HFFc6 (cell line): ENCODE measurements at places on chromosomes 5 and 9. TPM values are rescaled to one million over a fixed set of nuclear protein-coding genes. Genes with fewer than 3 reads are reported as not detected.

DNA sequence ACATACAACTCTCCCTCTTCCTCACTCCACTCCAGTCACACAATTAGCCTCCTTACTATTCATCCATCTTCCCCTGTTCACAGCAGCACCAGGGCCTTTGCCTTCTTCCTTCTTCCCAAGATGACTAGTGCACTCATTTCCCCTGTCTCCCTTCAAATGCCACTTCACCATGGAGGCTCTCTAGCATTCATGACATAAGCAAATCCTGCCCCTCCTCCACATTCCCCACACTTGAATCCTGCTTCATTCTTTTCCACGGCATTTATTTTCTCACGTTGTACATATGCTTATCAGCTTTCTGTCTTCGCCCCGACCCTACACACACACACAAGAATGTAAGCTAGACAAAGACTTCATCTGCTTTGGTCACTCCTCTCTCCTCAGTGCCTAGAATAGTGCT is 133.3 kb downstream of the CDK5RAP2 start:
- peaks cover 27% of the 10 kb centered on the region for H3K36me3 ChIP-seq
- H3K27me3 ChIP-seq: peaks cover 4% of the 10 kb centered on the region; the same call in 1 of the 2 replicates
- H3K27ac ChIP-seq: no peak overlapping the region
- H3K4me3 ChIP-seq: no peak overlapping the region
- H3K4me1 ChIP-seq: peaks cover 46% of the 10 kb centered on the region
- no peak for DNase-seq

Gene PLPPR1
- total RNA-seq: not detected in 3 replicates

Gene PHF24
- not detected in 3 replicates for total RNA-seq

DNA sequence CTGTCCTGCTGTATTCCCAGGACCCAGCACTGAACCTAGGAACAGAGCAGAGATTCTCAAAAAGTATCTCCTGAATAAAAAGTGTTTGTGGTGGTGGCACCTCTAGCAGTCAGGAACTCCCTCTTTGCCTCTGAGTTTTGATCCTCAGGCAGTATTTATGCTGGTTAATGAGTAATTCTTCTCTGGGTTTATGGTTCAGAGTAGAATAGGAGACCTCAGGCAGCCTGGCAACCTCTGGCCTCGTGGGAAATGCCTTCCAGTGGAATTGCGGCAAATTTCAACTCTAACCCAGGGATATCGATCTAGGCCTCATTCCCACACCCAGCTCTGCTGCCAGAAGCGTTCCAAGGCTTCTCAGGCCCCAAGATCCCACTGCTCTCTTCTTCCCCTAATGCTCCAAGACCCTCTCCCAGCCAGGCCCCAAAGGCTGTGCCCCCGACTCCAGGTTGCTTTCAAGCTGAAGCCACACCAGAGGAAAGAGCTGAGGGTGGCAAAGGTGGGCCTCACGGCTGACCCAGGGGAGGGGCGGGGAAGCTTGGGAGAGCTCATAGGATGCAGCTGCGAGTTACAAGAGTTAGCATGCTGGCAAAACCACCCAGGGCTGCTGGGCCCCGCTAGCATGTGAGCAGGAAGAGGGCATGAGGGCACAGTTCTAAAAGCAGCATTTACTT is 10.9 kb upstream of the HDHD3 start:
- H3K4me1 ChIP-seq: no peaks in the 10 kb centered on the region
- DNase-seq: no peak
- no peak overlapping the region for H3K4me3 ChIP-seq
- H3K27me3 ChIP-seq: no peaks in the 10 kb centered on the region; the same call in 1 of the 2 replicates

Gene PCDHA3
- not detected in 3 replicates for total RNA-seq

DNA sequence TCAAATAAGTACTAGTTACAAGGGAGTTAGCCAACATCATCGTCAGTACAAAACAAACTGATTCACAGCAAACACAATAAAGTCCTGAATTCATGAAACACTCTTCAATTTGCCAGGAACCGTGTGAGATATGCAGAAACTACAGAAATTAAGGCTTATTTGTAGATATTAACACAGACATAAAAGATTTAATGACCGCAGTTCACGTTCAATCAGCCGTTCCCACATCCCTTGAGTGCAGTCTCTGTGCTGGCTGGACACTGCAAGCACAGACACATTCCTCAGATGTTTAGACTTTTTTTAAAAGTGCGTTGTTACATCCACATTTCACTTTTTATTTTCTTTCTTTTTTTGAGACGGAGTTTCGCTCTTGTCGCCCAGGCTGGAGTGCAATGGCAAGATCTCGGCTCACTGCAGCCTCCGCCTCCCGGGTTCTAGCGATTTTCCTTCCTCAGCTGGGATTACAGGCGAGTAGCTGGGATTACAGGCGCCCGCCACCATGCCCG is 566 bp upstream of the CEP78 start:
- DNase-seq: peak; percentile 23
- H3K4me1 ChIP-seq: peaks cover 16% of the 10 kb centered on the region
- peaks cover 2% of the 10 kb centered on the region; the same call in 1 of the 2 replicates for H3K36me3 ChIP-seq
- H3K27ac ChIP-seq: peak overlapping the region; percentile 96
- no peaks in the 10 kb centered on the region; the same call in 1 of the 2 replicates for H3K27me3 ChIP-seq

Gene IRX4
- total RNA-seq: not detected in 3 replicates

Gene ZFAND5
- total RNA-seq: 232 to 340 TPM (median 254 TPM) in 3 replicates

DNA sequence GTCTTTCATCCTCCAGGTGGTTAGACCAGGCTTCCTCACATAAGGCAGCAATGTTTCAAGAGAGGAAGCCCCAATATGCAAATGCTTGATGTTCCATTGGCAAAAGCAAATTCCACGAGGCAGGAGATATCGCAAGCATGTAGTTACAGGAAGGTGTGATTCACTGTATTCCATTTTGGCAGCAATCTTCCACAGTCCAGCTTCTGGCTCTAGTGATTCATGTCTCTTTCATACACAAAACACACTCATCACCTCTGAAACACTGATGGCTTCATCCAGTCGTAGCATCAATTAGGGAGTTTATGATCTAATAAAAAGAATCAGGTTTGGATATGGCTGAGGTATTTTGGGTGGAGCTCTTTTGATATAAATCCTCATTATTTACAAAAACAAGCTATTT is 552.2 kb upstream of the RIOK2 start:
- DNase-seq: peak; percentile 80
- peak overlapping the region; percentile 10; the same call in 1 of the 2 replicates for H3K4me3 ChIP-seq
- no peaks in the 10 kb centered on the region for H3K36me3 ChIP-seq
- peaks cover 12% of the 10 kb centered on the region for H3K4me1 ChIP-seq
- H3K27me3 ChIP-seq: peaks cover 3% of the 10 kb centered on the region; the same call in 1 of the 2 replicates
- peak overlapping the region; percentile 37 for H3K27ac ChIP-seq

Gene AJM1
- 4.5 and 8.0 TPM in 2 replicates for total RNA-seq

DNA sequence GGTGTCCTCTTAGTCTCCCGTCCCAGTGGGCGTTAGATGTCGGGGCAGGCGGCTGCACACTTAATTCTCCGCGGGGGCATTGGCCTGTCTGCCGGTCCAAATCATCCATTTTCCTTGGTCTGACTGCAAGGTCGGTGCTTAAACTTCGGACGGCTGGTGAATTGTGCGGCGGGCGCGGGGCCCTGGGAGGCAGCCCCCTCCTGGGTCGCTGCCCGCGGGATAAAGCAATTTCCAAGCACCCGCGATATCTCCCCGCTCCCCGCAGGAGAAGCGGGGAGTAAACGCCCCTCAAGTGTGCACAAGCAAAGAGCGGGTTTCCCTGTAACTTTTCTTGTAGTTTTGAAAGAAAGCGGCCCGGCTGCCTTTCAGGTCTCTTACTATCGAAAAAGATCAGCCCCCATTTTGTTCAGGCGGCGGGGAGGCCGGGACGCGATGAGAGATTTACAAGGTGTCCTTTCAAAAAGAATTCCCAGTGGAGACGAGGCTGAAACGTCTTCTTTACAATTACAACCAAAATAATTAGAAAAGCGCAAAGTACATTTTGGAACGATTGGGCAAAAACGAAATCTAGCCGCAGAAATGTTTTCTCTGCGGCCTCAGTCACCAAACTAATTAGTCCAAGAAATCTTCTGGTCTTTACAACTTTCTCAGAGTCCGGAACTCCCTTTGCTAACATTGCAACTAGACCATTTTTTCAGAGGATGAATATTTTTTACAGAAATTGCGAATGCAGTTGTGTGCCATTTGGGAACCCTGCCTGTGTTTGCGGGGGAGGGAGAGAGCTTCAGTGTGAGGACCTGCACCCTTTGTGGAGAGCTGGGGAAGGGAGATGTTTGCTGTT is 1.8 kb downstream of the IRX1 start:
- no peak for DNase-seq
- H3K27me3 ChIP-seq: peaks cover 3% of the 10 kb centered on the region; the same call in 1 of the 2 replicates
- H3K27ac ChIP-seq: no peak overlapping the region
- no peaks in the 10 kb centered on the region for H3K4me1 ChIP-seq
- H3K4me3 ChIP-seq: no peak overlapping the region

GRCh38 chr5:157351802-157352092 is 85.8 kb downstream of the CYFIP2 start:
- H3K27ac ChIP-seq: no peak overlapping the region
- H3K4me3 ChIP-seq: no peak overlapping the region
- H3K27me3 ChIP-seq: peaks cover 1% of the 10 kb centered on the region; the same call in 1 of the 2 replicates
- no peak for DNase-seq
- peaks cover 11% of the 10 kb centered on the region for H3K4me1 ChIP-seq
- no peaks in the 10 kb centered on the region for H3K36me3 ChIP-seq

DNA sequence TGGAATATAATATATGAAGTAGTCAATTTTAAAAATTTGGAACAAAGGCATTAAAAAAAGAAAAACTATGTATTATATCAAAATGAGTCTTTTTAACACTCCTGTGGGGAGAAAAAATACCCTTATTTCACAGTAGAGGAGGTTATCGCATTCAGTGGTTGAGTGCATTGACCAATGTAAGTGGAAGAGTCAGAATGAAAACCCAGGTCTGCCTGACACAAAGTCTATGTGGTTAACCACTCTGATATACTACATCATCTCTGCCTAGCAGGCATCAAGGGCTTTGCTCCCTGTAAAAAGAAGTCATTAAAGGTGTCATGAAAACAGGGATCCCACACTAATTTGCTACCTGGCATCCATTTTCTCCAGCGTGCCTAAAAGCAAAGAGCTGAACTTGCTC is 417.2 kb upstream of the C9orf72 start:
- H3K27me3 ChIP-seq: peaks cover 1% of the 10 kb centered on the region; the same call in 1 of the 2 replicates
- H3K4me1 ChIP-seq: no peaks in the 10 kb centered on the region
- H3K27ac ChIP-seq: no peak overlapping the region
- H3K36me3 ChIP-seq: no peaks in the 10 kb centered on the region

DNA sequence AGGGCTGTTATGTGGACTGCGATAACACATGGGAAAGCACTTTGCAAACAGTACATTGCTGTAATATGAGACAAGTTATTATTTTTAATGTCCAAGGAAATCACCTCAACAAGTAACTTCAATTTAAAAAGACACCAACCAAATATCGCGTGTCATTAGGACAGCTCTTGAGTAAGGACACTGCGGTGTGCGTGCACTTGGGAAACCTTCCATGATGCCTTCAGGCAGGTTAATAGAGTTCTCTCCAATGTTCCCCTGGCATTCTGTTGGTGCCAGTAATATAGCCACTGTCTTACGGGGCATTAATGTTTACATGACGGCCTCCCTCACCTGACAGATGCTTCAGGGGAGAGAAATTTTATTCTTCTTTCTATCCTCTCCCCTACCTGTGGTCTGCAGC is 42.9 kb downstream of the TTLL11 start:
- H3K4me3 ChIP-seq: no peak overlapping the region
- H3K4me1 ChIP-seq: peaks cover 16% of the 10 kb centered on the region
- no peak overlapping the region for H3K27ac ChIP-seq
- no peaks in the 10 kb centered on the region for H3K27me3 ChIP-seq
- peaks cover 14% of the 10 kb centered on the region for H3K36me3 ChIP-seq
- DNase-seq: no peak

Gene FBLL1
- not detected in 3 replicates for total RNA-seq

GRCh38 chr9:68427216-68427977 is 71.0 kb downstream of the PGM5 start:
- H3K27ac ChIP-seq: no peak overlapping the region
- H3K36me3 ChIP-seq: no peaks in the 10 kb centered on the region; the same call in 1 of the 2 replicates
- H3K4me1 ChIP-seq: no peaks in the 10 kb centered on the region
- no peaks in the 10 kb centered on the region; the same call in 1 of the 2 replicates for H3K27me3 ChIP-seq

DNA sequence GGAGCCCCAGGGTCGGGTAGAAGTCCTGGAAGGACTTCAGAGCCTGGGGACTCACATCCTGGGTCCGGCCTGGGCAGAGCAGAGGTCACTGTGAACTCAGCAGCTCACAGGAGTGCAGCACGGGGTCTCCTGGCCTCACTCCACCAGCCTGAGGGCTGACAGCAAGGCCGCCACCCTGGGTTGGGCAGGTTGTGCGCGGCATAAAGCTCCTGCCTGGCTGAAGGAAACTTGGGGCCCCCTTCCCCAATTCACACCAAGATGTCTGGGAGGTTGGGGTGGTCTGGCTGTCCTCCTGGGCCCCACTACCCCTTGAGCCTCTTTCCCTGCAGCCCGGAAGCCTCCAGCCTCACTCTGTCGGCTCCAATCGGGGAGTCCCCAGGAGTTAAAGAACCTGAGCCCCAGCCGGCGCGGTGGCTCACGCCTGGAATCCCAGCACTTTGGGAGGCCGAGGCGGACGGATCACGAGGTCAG is 2.1 kb downstream of the LCN15 start:
- no peak overlapping the region for H3K4me3 ChIP-seq
- H3K4me1 ChIP-seq: 0 out of 2 replicates have a peak, but pooled peaks cover 6% of the 10 kb centered on the region
- no peaks in the 10 kb centered on the region for H3K36me3 ChIP-seq
- H3K27ac ChIP-seq: no peak overlapping the region
- DNase-seq: no peak

Gene HSD17B3
- total RNA-seq: not detected in 3 replicates

Gene HTR1A
- not detected in 3 replicates for total RNA-seq

Gene C5orf34
- total RNA-seq: 1.8 to 3.7 TPM (median 3.4 TPM) in 3 replicates

Gene ANKRD34B
- not detected in 3 replicates for total RNA-seq

DNA sequence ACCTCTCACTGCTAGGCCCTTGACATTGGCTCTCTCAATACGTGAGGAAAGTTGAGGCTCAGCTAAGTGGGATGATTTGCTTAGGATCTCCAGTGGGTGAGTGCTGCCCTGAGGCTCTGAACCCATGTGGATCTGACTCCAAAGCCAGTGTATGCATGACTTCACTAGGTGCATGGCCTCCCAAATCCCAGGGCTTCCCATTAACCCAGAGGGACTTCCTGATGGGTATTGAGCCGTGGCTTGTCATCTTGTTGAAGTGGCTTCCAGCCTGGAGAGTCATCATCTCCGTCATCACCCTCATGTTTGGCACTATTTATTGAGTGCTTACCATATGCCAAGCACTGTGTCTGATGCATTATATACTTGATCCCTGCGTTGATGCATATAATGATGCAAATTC is 37.3 kb upstream of the TEX48 start:
- DNase-seq: no peak
- H3K36me3 ChIP-seq: peaks cover 11% of the 10 kb centered on the region
- H3K27ac ChIP-seq: no peak overlapping the region
- peaks cover 39% of the 10 kb centered on the region for H3K27me3 ChIP-seq

Gene WWC1
- total RNA-seq: 3.0 to 8.5 TPM (median 7.1 TPM) in 3 replicates
